ENCODE measurements at places on chromosomes 2 and 18.

DNA sequence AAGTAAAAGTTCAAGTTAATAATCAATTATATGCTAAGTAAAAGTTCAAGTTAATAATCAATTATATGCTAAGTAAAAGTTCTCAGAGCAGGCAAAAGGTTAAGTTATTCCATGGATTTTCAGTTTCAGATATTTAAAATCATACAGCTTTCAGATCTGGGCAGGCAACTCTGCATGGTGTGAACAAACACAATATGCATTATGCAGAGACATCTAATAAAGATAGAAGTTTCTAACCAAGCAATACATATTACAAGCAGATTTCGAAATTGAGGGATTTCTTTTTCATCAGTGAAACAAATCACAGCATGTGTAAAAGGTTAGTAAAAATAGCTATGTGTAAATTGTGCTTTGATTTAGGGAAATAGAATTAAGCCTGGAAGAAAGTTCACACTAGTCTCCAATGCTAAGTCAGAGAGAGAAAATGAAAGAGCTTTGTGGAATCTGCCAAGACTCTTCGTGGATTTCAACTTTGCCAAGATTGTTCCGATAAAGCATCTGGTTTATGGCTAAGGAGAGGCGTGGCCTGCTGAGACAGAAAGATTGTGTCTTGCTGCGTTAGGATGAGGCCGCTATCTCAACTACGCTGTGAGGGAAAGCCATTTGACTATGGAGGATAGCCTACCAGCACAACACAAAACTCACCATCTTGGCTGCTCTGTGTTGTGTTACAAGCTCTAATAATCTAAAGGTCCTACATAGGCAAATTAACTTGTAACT lies 60.1 kb upstream of the SLC16A14 start:
- no peak for DNase-seq

GRCh38 chr2:204888222-204888621 lies 342.9 kb downstream of the PARD3B start:
- DNase-seq: no peak

DNA sequence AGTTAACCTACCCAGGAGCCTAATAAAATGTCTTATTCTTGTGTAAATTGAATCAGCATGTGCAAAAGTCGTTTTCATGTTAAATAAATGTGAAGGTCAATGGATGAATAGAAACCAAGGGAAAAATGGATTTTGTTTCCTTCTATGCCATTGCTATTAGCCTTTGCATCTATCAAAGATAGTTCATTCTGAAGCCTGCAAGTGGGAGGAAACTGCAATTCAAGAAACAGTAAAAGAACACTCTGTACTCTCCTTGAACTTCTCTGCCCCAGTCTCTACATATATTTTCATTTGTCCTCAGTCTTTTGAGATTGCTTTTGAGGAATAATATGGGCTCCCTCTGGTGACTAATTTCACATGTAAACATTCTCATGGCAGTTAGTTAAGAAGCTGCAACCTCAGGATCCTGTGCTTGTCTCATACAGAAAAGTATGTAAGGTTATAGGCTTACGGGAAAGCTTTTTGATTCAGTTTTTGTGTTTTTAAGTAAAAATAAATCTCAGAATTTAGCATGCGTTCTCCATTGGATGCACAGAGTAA lies 1590.0 kb upstream of the LRRTM1 start:
- no peak for DNase-seq

DNA sequence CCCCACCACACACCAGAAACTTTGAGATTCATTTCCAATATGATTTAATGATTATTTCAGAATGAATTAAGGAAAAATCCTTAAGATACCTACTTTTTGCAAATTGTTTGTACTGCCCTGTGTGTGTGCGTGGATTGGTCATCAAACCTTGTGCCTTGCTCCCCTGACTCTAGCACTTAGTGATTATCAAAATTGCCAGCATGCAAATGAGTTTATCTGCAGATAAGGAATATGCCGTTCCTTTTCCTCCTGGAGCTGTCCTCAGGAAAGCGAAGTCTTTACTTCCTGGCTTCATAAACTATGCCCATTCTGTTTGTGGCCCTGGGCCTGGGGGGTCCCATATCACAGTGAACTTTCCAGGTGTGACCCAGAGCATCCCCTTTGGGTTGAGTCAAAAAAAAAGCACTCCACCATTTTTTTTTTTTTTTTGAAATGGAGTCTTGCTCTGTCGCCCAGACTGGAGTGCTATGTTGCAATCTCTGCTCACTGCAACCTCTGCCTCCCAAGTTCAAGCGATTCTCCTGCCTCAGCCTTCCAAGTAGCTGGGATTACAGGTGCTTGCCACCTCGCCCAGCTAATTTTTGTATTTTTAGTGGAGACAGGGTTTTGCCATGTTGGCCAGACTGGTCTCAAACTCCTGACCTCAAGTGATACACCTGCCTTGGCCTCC lies 11.4 kb downstream of the CHMP1B start:
- no peak for DNase-seq

DNA sequence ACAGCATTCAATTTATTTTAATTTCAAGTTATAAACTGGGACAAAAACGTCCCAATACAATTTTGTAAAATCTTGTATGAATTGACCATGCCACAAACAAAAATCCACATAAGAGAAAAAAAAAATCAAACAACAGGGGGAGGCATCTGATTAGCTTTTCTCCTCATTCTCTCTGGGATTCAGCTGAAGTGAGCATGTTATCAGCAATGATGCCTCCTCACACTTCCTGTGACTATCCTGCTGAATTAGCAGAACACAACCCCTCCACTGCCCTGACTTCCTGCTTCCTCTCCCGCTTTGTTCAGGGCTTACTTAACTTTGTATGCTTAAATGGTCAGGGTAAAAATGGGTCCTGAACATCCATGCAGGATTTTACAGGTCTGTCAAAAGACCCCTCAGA lies 132.2 kb upstream of the ITGB6 start:
- no peak for DNase-seq

GRCh38 chr18:48519431-48520100 lies 19.3 kb upstream of the CTIF start:
- DNase-seq: no peak

GRCh38 chr2:237287872-237288271 lies 126.1 kb downstream of the COL6A3 start:
- DNase-seq: no peak

- DNase-seq: no peak
Observed at GRCh38 chr2:86491088-86491487, 49.9 kb downstream of the KDM3A start.

DNA sequence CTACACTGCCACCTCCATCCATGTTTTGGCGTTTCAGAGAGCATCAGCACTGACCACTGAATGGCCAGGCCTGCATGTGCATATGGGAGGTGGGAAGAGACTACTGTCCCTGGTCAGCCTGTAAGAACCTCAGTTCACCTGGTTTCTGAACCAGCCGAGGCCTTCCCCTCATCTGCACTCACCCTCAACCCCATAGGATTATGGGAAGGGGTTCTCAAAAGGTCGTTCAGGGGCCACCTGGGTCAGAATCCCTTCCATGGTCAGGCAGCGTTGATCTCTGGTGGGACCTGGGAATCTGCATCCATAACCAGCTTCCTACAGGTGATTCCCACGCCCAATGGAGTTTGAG lies 36.7 kb downstream of the TET3 start:
- peak; percentile 22 for DNase-seq

DNA sequence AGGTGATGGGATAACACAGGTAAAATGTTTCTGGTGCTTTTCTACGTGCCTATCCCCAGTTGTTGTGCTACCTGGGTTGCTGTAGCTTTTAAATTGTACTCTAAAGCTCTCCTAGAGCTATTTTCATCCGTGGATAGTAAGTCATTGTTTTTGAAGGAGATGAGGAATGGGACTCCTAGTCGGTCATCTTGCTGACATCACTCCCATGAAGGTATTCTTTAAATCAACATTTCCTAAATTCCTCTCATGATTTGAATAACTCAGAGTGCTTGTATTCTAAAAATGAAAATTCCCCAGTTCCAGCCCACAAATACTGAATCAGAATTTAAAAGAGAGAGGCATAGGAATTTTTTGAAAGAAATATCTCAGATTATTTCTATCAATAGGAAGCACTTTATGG lies 44.3 kb downstream of the CCDC148 start:
- no peak for DNase-seq

DNA sequence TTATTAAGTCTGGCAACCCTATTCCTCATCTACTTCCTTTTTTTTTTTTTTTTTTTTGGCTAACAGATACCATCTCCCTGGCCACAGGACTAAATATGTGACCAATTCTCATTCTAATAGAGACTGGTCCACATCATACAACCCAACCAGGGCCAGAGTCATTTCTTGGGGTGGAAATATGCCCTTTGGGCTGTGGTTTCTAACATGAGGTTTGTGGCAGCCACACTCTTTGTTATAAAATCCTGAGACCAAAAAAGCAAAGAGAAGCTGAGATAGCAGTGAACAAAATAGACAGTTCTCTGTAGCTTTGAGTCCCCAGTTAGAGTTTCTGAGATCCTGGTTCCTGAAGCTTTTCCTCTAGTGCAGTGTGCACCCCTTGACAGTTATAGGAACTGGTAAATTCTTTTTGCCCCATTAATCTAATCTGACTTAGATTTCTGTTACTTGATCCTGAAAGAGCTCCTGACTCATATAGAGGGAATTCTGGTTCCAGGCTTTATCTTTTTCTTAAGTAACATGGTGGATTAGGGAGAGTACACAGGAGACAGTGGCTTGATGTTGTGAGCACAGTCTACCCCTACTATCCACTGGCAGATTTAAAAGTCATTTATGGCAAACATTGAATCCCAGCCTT lies 86.8 kb downstream of the MAIP1 start:
- no peak for DNase-seq

DNA sequence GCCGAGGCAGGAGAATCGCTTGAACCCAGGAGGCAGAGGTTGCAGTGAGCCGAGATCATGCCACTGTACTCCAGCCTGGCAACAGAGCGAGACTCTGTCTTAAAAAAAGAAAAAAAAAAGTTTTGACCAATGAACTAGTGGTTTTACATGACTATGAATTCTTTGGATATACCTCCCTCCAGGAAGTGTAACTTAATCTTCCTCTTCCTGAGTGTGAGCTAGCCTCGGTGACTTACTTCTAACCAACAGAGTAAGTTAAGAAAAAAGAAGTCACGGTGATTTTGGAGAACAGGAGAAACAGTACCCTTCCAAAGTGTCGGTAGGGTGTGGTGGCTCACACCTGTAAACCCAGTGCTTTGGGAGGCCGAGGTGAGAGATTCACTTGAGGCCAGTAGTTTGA lies 7.1 kb downstream of the TIA1 start:
- DNase-seq: no peak

- DNase-seq: no peak
Observed at GRCh38 chr2:116378786-116379185, 1435.7 kb upstream of the DDX18 start.

DNA sequence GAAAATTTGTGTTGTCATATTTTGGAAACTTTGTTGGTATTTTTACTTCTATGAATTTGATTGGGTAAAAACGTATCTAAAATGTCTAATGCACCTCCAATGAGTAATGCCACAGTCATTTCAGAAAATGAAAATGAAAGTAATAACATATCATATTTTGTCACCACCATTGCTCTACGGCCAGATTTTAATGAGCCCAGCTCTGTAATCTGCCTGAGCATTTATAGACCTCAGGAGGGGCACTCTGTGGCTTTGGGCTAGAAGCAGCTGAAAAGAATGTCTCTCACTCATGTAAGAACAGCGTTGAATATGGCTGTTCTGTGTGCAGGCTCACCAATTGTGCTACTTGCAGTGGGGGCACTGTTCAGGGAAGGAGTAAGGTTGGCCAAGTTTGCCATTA lies 32.7 kb upstream of the ABCA12 start:
- no peak for DNase-seq

DNA sequence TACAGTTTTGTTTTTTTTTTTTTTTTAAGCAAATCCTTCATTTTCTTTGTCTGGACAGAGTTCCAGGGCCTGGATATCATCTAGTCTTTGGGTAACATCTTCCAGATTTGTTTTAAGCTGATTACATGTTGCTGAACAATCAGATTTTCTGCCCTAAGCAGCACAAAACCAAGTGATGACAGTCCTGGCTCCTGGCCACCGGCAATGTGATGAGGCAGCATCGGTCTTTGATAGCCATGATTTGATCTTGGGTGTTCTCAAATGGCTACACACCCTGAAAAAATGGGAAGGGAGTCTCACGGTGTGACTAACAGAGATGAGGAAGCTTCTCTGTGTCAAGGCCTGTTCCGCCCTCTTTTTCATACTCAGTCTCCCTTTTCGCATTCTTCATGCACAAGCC lies 708.6 kb upstream of the ZEB2 start:
- DNase-seq: no peak

All from stimulated activated CD8-positive, alpha-beta memory T cell treated with anti-CD3 and anti-CD28 coated beads, Interleukin-4, amount 100 ng/mL, for 48 hours (primary cell).